ENCODE measurements at places on chromosomes 1 and 21.

GRCh38 chr21:17139696-17140095 lies 373.1 kb upstream of the CXADR start:
- no peak for DNase-seq

- DNase-seq = no peak
These were observed 233.3 kb downstream of the SETD4 start for GRCh38 chr21:35827004-35827403.

GRCh38 chr21:34364921-34365320 lies 1.1 kb downstream of the KCNE2 start:
- no peak for DNase-seq

- no peak for DNase-seq
These were observed 3.0 kb upstream of the MACO1 start for GRCh38 chr1:25427696-25428095.

DNA sequence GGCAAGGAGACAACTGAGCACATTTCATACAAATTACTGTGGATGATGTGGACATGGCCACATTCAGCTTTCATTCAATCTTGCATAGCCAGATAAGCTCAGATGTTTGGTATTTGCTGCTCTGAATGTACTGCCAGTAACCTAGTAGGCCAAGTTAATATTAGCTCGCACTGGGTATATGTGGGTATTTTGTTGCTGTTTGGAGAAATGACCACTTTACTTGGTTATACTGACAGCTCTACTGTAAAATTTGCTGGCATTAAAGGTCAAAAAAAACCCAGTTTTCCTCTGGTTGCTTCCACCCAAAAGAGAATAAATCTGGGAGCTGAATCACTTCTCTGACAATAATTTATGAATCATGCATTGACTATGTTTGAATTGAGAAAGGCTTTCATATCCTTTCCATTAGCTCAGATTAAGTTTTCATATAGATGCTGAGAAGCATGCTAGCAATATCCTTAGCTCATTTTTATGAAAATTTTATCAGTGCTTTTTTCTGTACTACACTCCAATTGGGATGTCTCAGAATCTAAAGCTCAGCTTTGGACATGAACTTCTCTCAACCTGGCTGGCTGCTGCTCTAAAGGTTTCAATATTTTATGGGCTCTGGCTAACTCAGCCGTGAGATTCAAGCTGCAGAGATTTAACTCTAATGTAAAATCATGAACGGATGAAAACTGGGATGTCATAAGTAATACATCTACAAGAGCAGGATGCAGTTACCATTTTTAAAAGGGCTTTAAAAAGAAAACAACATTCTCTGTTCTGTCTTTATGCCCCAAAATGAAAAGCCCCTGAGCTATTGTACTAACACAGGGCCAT lies 330.0 kb downstream of the BARHL2 start:
- DNase-seq = no peak

GRCh38 chr1:188822248-188822647 lies 1655.4 kb downstream of the BRINP3 start:
- peak; percentile 6 for DNase-seq

DNA sequence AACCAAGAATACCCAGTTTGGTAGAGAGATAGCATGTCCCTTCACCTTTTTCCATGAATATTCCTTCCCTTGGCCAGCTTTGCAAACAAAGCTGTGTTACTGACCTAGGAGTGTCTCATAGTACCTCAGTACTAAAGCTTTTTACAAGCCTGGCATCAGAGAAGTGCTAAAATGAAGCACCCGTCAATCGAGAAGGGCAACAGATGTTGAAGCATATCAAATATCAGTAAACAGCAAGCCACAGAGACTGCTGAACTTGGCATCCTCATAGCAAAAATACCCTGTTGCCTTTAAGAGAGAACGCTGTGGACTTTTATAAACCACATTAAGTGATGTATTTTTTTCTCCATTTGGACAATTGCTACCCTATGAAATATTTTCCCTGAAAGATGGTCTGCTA lies 128.6 kb upstream of the HOOK1 start:
- no peak for DNase-seq

DNA sequence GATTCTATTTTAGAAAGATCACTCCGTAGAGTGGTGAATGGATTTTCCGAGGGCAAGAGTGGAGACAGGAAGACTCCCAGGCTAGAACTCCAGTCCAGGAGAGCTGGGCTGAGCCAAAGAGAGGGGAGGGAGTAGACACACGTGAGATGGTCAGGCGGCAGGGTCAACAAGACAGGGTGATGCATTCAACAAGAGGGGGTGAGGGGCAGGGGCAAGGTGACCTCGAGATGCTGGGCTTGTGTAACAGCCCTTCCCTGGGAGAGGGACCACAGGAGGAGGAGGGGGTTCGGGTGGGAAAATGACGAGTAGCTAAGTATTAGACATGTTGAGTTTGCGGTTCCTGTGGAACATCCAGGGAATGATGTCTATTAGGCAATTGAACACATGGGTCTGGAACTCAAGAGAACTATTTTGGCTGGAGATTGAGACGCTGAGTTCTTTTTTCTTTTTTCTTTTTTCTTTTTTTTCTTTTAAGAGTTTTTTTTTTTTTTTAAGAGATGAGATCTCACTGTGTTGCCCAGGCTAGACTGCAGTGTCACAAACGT lies 13.3 kb downstream of the RSPO1 start:
- DNase-seq = no peak

DNA sequence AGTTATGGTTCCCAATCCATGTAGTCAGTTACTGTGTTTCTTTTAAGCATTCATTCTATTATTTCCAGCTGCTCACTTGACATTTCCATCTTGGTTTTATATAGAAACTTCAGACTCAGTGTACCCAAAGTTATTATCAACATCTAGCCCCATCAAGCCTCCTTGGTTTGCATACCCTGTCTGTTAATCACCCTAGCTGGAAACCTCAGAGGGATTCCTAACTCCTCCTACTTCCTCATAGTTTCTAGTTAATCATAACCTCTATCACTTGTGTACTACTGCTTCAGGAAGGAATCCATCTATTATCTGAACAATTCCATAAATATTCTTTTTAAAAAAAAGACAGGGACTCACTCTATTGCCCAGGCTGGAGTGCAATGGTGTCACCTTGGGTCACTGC lies 293.3 kb downstream of the SDCCAG8 start:
- DNase-seq = no peak

GRCh38 chr21:28798798-28799197 lies 193.9 kb downstream of the LTN1 start:
- DNase-seq = no peak

GRCh38 chr21:35885942-35886541 lies 174.3 kb downstream of the SETD4 start:
- DNase-seq = no peak

GRCh38 chr1:115255154-115255553 lies 82.9 kb downstream of the NGF start:
- no peak for DNase-seq

DNA sequence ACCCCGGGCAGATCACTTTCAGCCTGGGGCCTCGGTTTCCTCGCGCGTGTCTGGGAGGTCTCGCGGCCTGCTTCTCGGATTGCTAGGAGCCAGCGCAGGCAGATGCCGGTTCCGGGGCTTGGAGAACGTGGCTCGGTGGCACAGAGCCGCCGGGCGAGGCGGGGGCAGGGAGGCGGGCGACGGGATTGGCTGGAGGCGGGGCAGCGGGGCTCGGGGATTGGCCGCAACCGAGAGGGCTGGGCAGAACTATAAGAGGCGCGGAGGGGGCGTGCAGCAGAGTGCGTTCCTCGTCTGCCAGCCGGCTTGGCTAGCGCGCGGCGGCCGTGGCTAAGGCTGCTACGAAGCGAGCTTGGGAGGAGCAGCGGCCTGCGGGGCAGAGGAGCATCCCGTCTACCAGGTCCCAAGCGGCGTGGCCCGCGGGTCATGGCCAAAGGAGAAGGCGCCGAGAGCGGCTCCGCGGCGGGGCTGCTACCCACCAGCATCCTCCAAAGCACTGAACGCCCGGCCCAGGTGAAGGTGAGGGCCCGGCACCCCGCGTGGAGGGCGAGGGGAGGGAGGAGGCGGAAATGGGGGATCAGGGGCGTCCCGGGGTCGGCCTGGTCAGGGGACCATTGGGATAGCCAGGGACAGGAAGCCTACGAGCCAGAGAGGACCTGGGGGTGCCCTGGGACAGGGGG lies at the start of gene MFSD2A:
Gene MFSD2A, plus strand, starts transcription at position 276 of the 677 bp plus-strand sequence. Its CDS starts 148 bp downstream, at position 424.
- DNase-seq = peak; percentile 95

- no peak for DNase-seq
These were observed 47.6 kb downstream of the FCRL3 start for GRCh38 chr1:157652859-157653493.

GRCh38 chr1:43772978-43773377 lies 65.6 kb downstream of the ST3GAL3 start:
- no peak for DNase-seq

- DNase-seq = no peak
These were observed 7.8 kb upstream of the MEF2D start for GRCh38 chr1:156508205-156508954.
